ENCODE measurements at places on chromosomes 5 and 9.

- DNase-seq: no peak
These were observed 539.6 kb downstream of the CCDC171 start for GRCh38 chr9:16092142-16093091.

- DNase-seq: no peak
These were observed 4.3 kb upstream of the MRNIP start for GRCh38 chr5:179862891-179863290.

DNA sequence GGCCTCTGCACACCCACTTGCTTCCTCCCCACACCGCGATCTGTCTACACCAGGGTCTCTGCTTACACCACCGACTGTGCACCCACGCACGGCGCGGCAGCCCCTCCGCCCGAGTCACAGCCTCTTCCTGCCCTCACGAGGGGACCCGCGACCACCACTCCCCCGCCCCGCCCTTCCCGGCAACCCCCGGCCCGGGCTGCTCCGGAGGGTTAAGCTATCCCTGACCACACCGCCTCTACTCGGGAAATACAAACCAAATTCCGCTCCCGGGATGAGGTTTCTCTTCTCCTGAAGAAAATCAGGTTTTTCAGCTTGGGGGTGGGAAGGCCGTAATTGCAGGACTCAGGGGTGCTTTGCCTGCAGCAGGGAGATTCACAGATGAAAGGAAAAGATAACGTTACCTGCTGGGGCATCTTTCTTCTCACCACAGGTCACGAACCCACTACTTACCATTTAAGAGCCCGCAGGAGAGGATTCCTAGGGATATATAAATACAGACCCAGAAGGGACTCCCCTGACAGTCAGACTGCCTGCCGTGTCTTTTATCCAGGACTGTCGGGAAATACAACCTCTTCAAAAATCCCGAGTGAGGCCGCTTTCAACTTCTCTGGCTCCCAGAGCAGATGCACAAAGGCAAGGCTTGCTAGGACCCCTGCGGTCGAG is 63.5 kb downstream of the ROR2 start:
- DNase-seq: no peak

- DNase-seq: no peak
These were observed 75.5 kb downstream of the EPB41L4B start for GRCh38 chr9:109245310-109245897.

DNA sequence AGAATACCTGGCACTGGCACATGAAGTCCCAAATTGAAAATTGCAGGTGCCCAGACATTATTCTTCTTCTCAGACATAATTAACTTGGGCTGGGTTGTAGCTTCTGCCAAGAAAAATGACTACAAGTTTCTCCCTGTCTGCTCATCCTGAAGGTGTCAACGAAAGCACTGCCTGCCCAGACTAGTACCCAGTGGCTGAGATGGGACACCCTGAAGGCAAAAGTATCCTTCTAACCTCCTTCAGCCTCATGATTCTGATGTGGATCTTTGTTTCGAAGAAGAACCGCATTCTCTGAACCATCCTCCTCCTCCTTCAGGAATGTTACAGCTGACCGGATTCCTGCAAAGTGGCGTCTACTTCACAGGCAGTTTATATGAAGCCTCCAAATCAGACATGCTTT is 161.1 kb upstream of the FST start:
- no peak for DNase-seq

GRCh38 chr5:43352131-43352530 is 38.9 kb upstream of the HMGCS1 start:
- no peak for DNase-seq

GRCh38 chr5:96751203-96752169 is 56.3 kb downstream of the ERAP1 start:
- DNase-seq: no peak

- no peak for DNase-seq
These were observed 46.1 kb downstream of the PIK3R1 start for GRCh38 chr5:68261569-68262065.

GRCh38 chr9:129964901-129965734 is 77.9 kb downstream of the FNBP1 start:
- no peak for DNase-seq

DNA sequence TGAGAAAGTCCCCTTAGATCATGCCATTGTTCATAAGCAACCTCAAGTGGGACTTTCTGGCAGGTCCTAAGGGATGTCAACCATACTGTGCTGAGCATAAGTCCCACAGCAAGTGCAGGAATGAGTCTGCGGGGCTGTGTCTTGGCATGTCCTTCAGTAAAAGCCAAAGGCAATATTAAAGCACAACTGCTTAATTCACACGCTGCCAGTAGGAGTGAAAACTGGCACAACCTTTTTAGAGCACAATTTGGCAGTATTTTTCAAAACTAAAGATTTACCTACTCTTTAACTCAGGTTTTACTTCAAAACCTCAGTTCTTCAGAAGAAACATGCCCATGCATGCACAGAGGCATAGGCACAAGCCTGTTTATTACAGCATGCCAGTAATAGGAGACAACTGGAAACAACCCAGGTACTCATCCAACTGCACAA is 24.4 kb upstream of the SMAD5 start:
- DNase-seq: no peak

- no peak for DNase-seq
These were observed 16.0 kb upstream of the SLC22A4 start for GRCh38 chr5:132277971-132278853.

DNA sequence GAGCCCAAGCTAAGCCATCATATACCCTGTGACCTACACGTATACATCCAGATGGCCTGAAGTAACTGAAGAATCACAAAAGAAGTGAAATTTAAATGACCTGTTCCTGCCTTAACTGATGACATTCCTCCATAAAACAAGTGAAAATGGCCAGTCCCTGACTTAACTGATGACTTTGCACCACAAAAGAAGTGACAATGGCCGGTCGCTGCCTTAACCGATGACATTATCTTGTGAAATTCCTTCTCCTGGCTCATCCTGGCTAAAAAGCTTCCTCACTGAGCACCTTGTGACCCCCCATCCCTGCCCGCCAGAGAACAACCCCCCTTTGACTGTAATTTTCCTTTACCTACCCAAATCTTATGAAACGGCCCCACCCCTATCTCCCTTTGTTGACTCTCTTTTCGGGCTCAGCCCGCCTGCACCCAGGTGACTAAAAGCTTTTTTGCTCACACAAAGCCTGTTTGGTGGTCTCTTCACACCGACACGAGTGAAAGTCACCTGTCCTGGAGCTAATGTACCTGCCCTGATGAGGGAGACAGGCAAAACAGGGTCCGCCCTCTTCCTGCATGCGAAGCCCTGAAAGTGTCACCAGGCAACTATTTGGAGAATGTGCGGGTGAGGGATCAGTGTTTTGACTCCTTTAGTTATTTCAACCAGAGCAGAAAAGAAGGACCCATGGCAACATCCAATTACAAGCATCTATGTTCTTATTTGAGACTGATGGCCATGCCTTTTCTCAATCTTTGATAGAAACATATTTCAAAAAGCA is 266.1 kb downstream of the SMARCA2 start:
- DNase-seq: peak; percentile 12

DNA sequence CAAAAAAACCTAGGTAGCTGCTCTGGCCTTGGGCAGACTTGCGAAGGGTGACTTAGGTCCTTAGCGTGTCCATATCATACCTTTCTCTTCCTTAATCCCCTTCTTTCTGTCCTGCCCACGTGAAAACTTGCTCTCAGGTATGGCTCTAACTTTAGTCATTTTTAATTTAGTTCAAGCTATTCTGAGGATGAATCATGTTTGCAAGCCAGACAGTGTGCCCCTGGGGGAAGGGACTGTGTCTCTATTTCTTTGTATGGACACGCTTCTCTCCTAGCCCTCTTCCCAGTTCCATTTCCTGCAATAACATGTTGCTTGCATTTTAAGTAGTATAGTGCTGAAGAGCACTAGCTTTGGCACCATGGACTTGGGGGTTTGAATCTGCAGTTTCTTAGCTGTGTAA is 120.6 kb downstream of the PTTG1 start:
- no peak for DNase-seq

DNA sequence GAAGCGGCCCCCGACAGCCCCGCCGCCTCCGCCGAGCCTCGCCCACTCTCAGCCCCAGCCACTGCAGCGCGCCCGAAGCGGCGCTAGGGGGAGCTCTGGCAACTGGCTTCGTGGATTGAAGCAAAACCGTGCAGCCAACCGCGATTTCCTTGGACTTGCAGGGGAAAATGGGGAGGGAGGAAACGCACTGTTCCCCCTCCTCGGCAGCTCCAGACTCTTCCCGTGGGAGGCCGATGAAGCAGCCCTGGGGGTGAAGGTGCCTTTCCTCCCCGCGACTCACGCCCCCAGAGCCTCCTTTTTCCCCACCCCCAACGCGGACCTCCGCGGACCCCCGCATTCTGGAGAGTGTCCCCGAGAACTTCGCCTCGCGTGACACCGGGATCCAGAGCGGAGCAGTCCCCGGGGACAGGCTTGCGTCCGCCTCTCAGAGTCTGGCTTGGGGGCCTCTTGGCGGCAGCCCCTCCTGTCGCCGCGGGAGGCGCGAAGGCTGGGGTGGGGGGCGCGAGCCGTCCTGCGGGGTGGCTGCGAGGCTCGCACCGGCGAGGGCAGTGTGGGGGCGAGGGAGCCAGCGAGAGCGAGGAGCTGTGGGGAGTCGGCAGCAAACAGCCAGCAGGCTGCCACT is 3.8 kb downstream of the IER5L start:
- DNase-seq: peak; percentile 86

DNA sequence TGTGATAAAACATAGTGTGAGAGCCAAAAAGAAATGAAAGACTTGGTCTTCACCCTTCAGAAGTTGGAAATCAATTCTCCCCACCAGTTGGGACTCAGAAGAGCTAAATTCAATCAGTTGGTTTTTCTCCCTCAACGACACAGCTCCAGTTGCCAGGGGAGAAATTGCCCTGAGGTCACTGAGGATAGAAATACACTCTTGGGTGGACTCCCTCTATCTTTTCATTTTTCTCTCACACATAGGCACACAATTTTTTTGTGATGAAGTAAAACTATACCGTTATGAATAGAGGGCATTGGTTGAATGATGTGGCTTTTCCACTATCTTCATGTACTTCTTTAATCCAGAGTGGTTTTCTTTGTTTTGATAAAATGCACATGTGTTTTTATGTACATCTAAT is 80.2 kb downstream of the ZNF366 start:
- no peak for DNase-seq

DNA sequence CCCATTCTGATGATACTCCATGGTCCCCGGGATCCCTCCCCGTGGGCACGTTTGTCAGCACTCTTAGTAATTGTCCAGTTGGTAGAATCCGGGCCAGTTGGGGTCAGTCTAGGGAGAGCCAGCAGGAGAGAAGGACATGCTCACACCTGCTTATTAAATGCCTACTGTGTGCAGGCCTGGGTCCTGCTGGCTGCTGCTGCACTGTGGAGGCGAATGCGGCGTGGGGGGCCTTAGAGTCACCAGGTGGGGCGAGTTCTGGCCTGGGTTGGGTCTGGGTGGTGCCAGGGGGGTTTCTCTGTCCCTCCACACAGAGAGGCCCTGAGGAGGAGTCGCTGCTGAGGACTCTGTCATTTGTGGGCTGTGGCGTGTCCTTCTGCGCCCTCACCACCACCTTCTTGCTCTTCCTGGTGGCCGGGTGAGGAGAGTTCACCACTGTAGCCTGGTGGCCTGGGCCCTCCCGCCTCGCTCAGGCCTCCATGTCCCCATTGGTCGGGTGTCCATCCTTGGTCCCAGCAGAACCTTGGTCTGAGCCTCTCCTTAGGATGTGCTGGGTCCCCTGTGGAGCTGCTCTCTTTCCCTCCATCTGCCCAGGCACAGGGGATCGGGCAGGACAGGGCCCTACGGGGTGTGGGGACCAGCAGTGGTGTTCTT is 17.3 kb downstream of the ADGRD2 start:
- no peak for DNase-seq

DNA sequence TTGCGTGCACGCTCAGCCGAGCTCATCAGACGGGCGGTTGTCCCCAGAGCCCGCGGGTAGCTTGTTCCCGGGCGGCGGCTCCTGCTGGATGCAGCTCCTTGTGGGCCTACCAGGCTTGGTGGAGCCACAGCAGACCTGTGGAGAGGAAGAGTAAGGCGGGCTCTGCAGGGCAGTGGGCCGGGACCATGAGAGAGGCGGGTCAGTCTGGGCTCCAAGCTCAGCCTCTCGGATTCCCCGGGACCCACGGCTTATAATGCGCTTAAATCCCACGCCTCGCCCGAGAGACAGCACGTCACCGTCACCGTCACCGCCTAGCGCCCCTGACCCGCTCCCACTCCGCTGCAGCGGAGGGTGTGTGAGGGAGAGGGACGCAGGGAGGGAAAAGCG is 1.9 kb upstream of the ANKRD18A start:
- no peak for DNase-seq

GRCh38 chr5:96788112-96788749 is 19.5 kb downstream of the ERAP1 start:
- no peak for DNase-seq

DNA sequence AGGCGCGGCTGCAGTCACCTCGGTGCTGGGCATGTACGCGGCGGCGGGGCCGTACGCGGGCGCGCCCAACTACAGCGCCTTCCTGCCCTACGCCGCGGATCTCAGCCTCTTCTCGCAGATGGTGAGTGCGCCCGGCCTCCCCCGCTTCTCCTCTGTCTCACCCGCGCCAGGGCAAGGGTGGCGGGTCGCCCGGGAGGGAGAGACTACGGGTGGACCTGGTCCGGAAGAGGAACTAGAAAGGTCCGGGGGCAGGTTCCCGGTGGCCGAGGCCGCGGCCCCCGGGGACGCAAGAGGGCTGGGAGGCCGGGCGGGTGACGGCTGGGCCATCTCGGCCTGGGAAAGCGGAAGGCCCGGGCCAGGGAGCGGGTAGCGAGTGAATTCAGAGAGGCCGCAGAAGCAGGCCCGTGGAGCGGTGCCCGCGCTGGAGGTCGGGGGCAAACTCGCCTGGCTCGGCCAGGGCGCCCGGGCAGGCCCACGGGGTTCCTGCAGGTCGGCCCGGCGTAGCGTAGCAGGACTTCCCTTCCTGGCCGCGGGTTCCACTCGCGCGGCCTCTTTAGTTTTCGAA is 711 bp downstream of the IRX1 start:
- DNase-seq: no peak

DNA sequence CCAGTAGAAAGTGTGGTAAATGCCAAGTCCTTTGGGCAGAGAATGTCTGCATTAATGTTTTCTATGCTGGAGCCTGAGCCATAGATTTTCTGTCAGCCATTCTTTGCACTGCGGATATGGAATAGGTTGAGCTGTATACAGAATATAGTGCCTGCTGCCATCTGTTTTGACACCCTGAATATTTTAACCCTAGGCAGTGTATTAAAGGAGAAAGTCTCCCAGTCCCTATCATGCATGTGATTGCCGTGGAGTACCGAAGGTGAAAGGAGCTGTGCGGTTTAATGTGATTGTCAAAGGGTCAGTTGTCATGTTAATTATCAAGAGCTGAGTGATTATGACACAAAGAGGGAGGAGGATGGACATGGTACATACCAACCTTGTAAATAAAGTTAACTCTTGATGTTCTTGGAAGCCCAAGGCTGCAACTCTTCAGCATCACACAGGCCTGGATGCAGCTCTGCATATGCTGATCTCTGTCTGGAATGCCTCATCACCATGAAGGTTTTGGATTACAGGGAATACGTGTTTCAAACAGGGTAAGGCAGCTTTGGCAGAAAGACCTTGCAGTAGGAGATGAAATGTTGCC is 247.1 kb upstream of the ELAVL2 start:
- no peak for DNase-seq

All from LoVo (cell line).